Endothelial cell (in vitro differentiated cells): ENCODE measurements at places on chromosomes 6 and 20. TPM values are rescaled to one million over a fixed set of nuclear protein-coding genes. Genes with fewer than 3 reads are reported as not detected.

Gene CALHM6
- total RNA-seq, result 1.3 TPM

Gene MMP24
- 9.1 TPM for total RNA-seq

Gene C6orf15
- not detected for total RNA-seq

Gene ANGPT4
- 0.51 TPM for total RNA-seq

Gene EYA2
- total RNA-seq, result not detected
